ENCODE measurements at places on chromosomes 7 and 10.

DNA sequence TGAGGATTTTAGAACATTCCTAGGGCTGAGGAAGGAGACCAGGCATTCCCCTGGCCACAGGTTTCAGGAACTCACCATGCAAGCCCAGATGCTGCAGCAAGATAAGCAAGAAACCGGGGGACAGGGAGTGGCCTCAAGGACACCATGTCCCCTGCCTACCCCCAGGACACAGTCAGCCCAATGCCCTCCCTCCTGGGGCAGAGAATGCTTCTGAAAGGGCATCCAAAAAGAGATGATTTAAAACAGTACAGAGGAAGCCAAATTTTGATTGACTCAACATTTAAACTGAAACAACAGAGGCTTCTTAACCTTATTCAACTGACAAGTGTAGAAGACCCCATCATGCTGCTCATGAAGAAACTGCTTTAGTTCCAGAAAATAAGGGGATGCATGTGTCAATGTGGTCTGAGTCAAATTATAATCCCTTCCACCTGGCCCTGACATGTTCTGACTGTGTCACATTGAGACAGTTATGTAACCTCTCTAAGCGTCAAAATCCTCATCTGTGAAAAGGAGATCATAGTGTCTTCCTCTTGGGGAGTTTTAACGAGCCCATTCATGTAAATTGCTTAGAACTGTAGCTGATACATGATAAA lies 60.0 kb downstream of the ICA1 start:
- no peak for DNase-seq

- DNase-seq: no peak
Measured at GRCh38 chr10:7819121-7819460, 786 bp downstream of the TAF3 start.

GRCh38 chr10:74799721-74800221 lies 26.6 kb upstream of the KAT6B start:
- DNase-seq: no peak

GRCh38 chr7:100655908-100656674 lies at the start of gene ACTL6B:
ACTL6B (minus strand) TSS chr7:100656448; CDS start chr7:100656354, 94 bp downstream.
- no peak for DNase-seq

- no peak for DNase-seq
Measured at GRCh38 chr7:126755381-126755780, 497.4 kb downstream of the GRM8 start.

DNA sequence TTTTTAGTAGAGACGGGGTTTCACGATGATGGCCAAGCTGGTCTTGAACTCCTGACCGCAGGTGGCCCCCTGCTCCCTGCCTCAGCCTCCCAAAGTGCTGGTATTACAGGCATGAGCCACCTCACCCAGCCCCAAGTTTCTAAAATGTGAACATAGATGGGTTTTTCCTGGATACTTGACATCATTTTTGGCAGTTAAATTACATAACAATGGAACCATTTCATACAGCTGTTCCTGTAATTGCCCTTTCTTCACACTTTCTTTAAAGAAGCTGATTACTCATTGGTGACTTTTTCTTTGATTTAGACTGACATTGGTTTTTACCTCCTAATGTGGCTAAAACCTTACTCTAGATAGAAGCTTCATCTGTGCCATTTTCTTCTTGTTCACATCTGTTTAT lies 5.9 kb downstream of the ZKSCAN1 start:
- DNase-seq: no peak

- no peak for DNase-seq
Measured at GRCh38 chr10:124303662-124304418, 114.9 kb downstream of the OAT start.

- DNase-seq: no peak
Measured at GRCh38 chr7:85186083-85186520, 754 bp downstream of the SEMA3D start.

DNA sequence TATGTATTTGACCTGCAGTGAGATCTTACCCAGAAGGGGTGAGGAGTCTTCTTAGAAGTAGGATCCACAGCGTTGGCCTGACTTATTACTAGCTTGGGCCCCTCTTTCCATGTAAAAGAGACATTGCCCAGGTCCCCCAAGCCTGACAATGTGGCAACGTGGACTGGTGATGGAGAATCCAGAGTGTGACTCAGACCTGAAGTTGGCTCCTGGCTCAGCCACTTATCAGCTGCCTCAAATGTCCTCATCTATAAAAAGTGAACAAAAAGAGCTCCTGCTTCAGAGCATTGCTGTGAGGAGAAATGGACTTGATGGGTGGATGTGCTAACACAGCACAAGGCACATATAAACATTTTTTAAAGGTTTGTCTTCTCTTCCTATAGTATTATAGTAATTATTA lies 35.4 kb upstream of the TECTB start:
- DNase-seq: no peak

- DNase-seq: no peak
Measured at GRCh38 chr10:24234784-24235183, 25.8 kb downstream of the KIAA1217 start.

DNA sequence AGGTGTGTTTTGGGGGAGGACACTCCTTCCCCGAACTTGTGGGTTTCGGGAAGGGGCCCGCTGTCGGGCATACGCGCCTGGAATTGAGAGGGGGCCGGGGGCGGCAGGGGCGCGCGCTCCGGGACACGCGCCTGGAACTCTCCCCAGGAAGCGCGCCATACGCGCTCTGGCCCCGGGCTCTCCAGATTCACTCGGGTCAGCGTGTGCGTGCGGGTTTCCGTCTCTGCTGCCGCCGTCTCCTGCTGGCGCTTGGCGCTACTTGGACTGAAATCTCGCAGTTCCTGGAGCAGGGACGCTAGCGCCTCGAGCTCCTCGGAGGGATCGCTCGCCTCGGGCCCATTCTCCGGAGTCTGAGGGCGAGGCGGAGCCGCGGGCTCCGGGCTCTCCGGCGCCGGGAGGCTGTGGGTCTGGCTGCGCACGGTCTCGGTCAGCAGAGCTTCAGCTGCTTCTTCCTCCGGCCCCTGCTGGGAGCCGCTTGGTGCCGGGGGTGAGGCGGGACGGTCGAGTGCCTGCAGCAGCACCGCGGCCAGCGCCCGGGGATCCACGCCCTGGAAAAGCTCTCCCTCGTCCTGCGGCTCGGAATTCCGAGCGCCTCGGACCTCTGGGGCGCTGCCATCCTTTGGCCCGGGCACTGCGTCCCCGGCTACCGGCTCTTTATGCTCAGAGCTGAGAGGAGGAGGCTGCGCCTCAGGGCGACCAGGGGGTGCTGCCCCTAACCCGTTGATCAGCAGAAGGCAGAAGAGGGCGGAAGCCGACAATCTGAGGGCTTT lies 1.1 kb downstream of the VGF start:
- DNase-seq: no peak

GRCh38 chr10:44404741-44405437 lies 20.0 kb upstream of the CXCL12 start:
- no peak for DNase-seq

- DNase-seq: no peak
Measured at GRCh38 chr7:143735962-143736361, 21.5 kb downstream of the CTAGE6 start.

- DNase-seq: peak; percentile 11
Measured at GRCh38 chr10:62853710-62854109, 37.5 kb upstream of the EGR2 start.

- no peak for DNase-seq
Measured at GRCh38 chr7:137354961-137355360, 11.4 kb upstream of the PTN start.

DNA sequence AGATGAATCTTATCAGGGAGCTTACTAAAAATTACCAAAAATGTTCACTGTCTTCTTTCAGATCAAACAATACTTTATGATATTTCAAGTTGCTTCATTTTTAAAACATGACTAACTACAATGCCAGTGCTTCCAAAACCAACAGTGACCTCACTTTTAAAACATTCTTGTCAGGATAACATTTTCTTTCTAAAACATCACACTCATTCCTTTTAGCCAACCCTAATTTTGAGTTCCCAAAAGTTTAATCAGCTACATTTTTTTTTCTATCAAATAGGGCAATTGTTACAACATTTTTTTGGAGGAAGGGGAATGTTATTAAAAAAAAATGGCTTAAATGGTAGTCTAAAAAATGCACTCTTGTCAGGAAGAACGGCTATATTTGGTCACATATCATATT lies 37.3 kb downstream of the RTKN2 start:
- DNase-seq: no peak

- DNase-seq: no peak
Measured at GRCh38 chr10:110392121-110392520, 87.4 kb upstream of the SMNDC1 start.

- DNase-seq: no peak
Measured at GRCh38 chr7:47833211-47833610, 115.1 kb downstream of the PKD1L1 start.

GRCh38 chr7:44393238-44394111 lies 68.1 kb upstream of the CAMK2B start:
- no peak for DNase-seq

DNA sequence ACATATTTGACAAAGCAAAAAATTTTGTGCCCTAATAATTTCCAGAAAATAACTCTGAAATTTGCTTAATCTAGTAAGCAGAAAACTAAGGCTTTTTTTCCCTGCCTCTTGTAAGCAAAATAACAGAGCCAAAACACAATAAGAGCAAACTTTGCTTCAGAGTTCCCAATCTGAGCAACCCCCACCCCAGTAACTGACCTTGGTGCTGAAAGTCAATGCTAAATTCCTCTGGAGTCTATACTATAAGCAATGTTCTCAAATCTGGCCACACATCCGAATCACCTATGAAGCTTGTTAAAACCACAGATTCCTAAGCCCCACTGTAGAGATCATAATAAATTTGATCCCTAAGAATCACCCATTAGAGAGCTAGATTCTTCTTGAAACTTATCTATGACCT lies 150.5 kb downstream of the ELAPOR2 start:
- DNase-seq: no peak

- DNase-seq: no peak
Measured at GRCh38 chr7:146961617-146962016, 845.0 kb downstream of the CNTNAP2 start.

GRCh38 chr7:137904833-137905232 lies 58.1 kb upstream of the DGKI start:
- DNase-seq: no peak

DNA sequence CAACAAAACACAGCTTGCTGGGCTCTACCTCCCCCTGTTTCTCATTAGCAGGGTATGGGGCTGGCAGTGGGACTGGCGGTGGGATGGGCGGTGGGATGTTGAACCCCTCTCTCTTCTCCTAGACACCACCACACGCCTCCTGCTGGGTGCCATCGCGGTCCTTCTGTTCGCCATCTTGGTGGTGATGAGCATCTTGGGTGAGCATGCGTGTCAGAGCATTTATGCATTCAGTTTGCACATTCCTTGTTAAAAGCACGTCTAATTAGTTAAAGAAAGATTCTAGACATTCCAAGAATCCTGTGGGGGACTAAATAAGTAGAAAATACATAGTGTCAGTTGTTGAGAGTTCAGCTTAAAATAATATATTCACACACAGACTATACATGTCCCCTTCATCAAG lies 12.7 kb downstream of the CLEC2L start:
- no peak for DNase-seq

GRCh38 chr7:100444311-100445278 lies 8.3 kb upstream of the PPP1R35 start:
- DNase-seq: no peak

- no peak for DNase-seq
Measured at GRCh38 chr7:92988051-92988450, 129.7 kb downstream of the SAMD9 start.

DNA sequence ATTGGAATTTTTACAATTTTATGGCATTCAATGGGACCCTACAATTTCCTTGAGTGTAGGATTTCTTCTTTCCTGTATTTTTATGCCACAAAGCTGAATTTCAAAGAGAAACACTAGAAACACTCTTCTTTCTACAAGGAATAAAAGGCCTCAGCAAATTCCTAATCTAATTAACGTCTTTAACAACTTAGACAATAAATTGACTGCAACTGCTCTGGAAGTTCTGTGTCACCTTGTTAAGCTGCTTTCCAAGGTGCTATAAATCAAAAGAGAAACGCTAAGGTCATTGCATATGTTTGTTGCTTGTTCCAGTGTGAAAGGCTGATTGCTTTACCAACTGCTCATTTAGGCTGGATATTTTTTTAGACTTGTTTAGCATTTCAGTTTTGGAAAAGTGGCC lies 182.2 kb downstream of the POLR1F start:
- no peak for DNase-seq

DNA sequence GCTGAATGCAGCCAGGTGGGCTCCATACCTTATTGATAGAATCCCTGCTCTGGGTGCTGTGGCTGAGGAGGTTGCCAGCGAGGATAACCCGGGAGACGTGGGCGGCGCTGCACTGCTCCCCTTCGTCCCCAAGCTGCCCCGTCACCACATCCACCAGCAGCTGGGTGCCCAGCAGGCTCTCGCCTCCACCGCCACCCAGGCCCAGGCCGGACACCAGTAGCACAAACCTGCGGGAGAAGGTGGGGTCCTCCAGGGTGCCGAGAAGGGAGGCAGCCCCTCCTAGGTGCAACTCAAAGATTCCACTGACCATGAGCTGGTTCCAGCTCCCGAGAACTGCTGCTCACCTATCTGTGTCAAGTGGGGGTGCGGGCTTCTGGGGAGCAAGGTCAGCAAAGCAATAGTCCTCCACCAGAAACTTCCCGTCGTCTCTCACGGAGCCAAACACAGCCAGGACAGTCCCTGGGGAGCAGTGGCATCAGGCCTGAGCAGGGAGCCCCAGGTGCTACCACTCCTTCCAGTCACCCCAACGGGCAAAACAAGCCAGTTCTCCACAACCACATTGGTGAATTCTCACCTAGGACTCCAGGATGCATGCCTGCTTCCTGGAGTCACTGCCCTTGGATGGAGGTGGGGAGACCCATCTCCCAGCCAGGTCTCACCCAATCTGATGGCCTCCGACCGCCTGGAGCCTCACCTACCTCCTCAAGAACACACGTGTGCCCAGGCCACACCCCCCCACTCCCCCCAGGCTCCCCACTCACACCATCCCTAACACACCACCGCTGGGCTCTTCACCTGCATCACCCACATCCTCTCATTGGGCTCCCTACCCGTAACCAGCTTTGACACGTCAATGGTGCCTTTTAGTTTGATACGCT lies 6.3 kb downstream of the POLD2 start:
- no peak for DNase-seq

DNA sequence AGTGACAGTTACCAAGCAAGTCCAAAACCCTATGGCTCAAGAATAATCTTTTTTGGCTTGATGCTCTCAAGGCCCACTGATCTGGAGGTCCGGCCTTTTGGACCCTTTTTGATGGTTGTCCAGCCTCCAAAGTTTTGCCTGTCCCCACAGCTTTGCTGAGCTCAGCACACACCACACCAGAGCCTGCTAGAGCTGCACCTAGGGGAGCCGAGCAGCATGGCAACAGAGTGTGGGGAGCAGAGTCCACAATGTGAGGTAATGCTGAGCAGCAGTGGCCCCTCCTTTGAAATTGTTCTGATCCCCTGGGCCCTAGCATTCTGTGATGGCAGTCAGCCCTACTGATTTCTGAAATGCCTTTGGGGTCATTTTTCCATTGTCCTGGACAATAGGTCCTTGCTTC lies 9.3 kb downstream of the GIMAP7 start:
- no peak for DNase-seq

DNA sequence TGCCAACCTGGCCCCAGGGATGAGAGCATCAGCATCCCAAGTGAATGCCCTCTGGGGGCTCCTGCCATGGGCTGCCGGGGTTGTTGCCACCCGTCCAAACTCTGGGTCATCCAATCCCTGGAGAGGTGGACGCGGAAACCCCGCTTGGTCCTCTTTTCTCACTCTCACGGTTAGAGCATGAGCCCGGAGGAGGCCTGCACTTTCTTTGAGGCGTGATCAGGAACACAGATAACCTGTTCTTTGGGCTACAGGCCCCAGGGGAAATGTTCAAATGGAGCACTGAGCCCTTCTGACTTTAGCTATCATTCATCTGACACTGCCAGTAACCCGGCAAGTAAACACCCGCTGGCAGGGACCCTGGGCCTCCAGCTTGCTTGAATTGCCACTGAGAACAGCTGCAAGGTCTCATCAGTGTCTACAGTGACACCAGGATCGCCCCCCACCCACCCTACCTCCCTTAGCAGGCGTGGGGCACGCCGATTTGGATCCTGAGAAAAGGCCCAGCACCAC lies 29.4 kb upstream of the SLF2 start:
- DNase-seq: no peak
